ENCODE measurements at places on chromosomes 12 and 14. TPM values are rescaled to one million over a fixed set of nuclear protein-coding genes. Genes with fewer than 3 reads are reported as not detected.

Gene FOXA1
- total RNA-seq: 31.7 TPM

Gene HOXC11
- not detected for total RNA-seq

Gene RTN1
- total RNA-seq: 9.0 TPM

Gene PTPRR
- total RNA-seq: 0.98 TPM

Gene SYT1
- total RNA-seq: 0.77 TPM

Gene HOXC4
- 0.86 TPM for total RNA-seq

Gene CREBL2
- total RNA-seq: 32.2 TPM

Gene M6PR
- 225 TPM for total RNA-seq

Gene CYP46A1
- 2.5 TPM for total RNA-seq

Gene MPHOSPH9
- total RNA-seq: 56.9 TPM

Gene EMP1
- 348 TPM for total RNA-seq

Gene DHH
- 1.3 TPM for total RNA-seq

Gene RASSF9
- 10.0 TPM for total RNA-seq

Gene KLHL33
- total RNA-seq: 0.25 TPM

Gene PAH
- total RNA-seq: 0.57 TPM

Gene C12orf42
- total RNA-seq: not detected

Gene KCNJ8
- 14.6 TPM for total RNA-seq

Gene FLRT2
- 14.3 TPM for total RNA-seq

Gene HVCN1
- 9.2 TPM for total RNA-seq
